ENCODE measurements at places on chromosomes 3 and 15.
A peak's percentile ranks its signal among the peaks of the same experiment; 100 is the strongest.

DNA sequence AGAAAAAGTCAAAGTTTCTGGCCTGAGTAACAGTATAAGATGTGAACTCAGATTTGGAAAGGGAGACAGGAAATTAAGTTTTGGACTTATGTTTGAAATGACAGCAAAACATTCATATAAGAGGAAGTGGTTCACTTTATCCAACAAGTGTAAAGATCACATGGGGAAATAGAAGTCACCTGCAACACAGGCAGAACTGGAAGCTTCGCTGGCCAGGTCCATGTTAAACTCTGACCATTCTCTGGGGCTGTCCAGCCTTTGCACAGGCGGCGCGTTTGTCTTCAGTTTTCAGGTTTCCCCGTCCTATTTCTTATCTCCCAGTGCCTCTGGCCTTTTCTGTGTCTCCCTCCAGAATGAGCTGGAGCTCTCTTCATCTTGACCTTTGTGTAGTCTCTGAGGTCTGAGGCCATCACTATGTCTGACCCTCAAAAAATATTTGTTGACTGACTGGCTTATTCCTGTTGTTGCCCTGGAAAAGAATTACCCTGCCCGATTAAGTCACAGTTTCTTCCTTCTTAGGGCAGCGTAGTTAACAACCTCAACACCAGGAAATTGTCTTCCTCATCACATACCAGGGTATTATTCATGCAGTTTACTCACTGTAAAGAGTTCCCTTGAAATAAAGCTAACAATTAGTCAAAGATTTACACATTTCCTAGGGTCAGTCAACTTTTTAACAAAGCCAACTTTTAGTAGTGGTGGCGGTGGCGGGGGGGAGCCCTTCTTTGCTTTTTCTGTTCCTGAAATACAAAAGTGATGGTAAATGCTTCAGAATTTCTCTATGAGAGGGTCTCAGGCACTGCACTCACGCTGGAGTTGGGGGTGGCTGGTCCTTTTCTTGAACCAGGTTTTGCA lies 959 bp upstream of the RASA2 start:
- peak; percentile 31 for DNase-seq

GRCh38 chr3:23864931-23865330 lies 51.9 kb downstream of the NKIRAS1 start:
- no peak for DNase-seq

GRCh38 chr15:55859681-55860080 lies 116.7 kb upstream of the PRTG start:
- DNase-seq: no peak

- DNase-seq: no peak
Observed at GRCh38 chr3:25724948-25725645, 58.1 kb downstream of the NGLY1 start.

DNA sequence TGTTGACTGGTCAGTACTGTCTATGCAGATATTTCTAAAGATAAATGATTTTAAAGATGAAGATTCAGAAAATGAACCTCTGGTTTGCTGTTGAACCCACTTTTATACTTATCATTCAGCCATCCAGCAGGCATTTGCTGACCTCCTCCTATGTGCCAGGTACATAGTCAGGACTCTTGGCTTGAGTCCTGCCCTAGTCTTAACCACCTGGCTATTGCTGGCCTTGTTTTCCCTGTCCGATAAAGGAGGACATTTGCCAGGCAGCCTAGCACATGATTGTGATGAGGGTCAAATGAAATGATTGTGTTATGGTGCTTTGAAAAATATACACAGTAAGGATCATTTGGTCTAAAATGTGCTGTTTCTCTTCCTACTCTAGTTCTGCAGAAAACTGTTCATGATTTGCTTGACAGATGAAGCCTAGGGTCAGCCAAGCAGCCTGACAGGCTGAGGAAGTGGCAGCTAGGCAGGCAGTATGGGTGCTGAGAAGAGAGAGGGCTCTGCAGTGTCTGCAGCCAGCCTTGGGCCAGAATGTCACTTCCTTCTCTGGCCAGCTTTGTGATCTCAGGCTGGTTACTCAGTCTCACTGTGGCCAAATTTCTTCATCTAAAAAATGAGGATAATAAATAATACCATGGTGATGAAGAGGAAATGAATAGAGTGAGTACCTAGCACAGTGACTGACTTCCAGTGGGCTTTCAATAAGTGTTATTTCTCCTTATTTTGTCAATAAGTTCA lies 13.8 kb downstream of the EXOSC7 start:
- DNase-seq: no peak

- DNase-seq: no peak
Observed at GRCh38 chr3:157573780-157574378, 70.7 kb upstream of the VEPH1 start.

Measured in skeletal muscle cell (primary cell).